CD4-positive, alpha-beta T cell treated with Interleukin-21 for 1 hour (primary cell): ENCODE measurements at places on chromosomes 1 and 21.

GRCh38 chr1:218274511-218274910 lies 10.6 kb upstream of the RRP15 start:
- no peak for DNase-seq

DNA sequence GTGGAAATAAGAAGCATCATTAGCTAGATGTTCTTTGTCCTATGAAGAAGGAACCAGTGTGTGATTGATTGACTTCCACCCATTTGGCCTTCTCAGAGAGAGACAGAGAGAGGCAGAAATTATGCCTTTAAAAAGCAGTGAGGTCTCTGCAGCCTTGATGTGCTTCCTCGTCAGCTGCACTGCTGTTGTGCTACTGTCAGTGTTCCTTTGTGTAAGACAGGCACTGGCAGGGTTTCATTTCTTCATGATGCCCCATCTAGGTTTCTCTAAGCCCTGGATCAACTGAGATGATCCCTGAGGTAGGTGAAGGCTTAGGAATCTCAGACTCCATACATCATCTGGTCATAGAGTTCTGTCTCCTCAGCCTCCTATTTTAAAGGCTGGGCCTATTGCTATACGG lies 34.9 kb downstream of the GPR3 start:
- DNase-seq, result no peak

DNA sequence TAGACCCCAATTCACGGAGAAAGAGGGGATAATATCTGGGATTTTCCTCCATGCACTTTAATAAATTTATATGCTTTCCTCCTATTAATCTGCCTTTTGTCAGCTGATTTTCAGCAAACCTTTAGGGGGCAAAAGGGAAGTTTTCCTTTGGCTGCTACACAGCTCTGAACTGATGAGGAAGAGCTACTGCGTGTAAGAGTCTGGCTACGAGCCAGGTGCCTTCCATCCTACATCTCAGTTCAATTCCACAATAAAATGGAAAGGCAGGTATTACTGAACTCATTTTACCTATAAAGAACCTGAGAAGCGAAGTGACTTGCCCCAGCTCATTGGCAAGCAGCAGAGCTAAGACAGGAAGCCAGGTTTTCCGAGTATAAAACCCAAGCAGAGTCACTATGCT lies 28.3 kb upstream of the ZNF326 start:
- no peak for DNase-seq

- peak; percentile 80 for DNase-seq
These were observed 7.3 kb downstream of the SH3BGRL3 start for GRCh38 chr1:26287033-26287711.

- no peak for DNase-seq
These were observed 43.4 kb downstream of the ROR1 start for GRCh38 chr1:63817152-63817667.

- no peak for DNase-seq
These were observed 200.9 kb downstream of the LTN1 start for GRCh38 chr21:28791595-28792282.

- DNase-seq, result no peak
These were observed 225.4 kb downstream of the SMYD3 start for GRCh38 chr1:246281639-246282038.
